ENCODE measurements at places on chromosomes 3 and 15.

GRCh38 chr3:71924721-71925120 is 139.8 kb upstream of the PROK2 start:
- DNase-seq = no peak

GRCh38 chr3:184450547-184450946 is 70.7 kb downstream of the CHRD start:
- no peak for DNase-seq

DNA sequence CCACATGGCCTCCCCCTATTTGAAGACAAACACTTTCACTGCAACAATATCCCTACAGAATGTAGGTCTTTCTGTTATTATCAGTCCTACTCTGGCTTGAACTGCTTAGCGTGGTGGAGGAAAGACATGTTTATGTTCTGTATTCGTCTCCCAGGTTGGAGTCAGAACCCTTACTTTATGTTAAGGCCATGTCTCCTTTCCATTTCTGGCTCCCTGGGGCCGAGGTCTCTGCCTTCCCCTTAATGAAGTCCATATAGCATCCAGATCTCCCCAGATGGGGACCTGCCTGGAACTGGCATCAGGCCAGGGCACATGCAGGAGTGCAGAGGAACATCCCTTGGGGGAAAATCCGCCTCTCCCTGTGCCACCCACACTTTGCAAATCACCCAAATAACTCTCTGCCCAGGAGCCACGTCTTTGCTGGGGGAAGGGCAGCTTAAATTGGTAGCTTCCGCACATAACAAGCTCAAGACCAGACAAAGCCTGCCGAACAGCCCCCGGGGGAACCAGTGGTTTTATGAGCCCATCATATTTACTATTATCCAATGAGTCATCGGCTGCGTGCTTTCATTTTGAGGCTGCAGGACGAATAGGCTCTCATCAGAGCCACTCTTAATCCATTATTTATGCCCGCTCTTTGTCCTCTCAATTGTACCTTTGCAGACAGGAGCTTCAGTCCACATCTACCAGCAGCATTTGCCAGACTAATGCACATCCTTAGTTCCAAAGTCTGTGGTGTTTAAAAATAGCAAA is 237.0 kb downstream of the UACA start:
- DNase-seq = peak; percentile 90

- no peak for DNase-seq
Measured at GRCh38 chr15:64560998-64561397, 100.6 kb downstream of the ZNF609 start.

- DNase-seq = peak; percentile 6
Measured at GRCh38 chr15:85870216-85871014, 75.7 kb upstream of the KLHL25 start.

- peak; percentile 93 for DNase-seq
Measured at GRCh38 chr3:49351521-49352011, 6.6 kb downstream of the GPX1 start.

GRCh38 chr15:80822256-80822655 is 43.1 kb downstream of the CEMIP start:
- DNase-seq = no peak

GRCh38 chr3:189677667-189678066 is 46.5 kb downstream of the TP63 start:
- peak; percentile 24 for DNase-seq

DNA sequence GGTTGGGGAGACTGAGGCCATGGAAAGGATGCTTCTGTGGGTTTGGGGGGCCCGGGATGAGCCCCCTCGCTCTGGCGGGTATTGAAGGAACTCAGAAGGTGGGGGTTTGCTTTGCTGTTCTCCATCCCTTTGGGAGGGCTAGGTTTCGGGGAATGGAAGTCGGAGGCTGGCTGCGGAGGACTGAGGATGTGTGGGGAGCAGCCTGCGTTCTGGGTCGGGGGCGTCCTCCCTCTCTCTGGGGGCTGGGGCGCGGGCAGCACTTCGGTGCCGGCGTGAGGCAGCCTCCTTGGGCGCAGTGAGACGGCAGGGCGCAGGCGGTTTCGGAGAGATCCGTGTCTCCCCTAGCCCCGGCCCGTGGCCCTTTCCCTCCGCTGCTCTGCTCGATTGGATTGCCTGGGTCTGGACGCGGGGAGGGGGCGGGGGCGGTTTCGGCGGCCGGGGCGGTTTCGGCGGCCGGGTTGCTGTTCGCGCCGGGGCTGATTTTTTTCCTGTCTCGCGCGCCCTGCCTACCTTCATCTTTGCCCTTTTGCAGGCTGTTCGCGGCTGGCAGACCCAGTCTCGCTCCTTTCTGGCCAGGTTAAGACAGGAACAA is 1.4 kb downstream of the PTPRG start:
- DNase-seq = peak; percentile 54

- peak; percentile 67 for DNase-seq
Measured at GRCh38 chr3:162217647-162218046, 721.0 kb downstream of the OTOL1 start.

DNA sequence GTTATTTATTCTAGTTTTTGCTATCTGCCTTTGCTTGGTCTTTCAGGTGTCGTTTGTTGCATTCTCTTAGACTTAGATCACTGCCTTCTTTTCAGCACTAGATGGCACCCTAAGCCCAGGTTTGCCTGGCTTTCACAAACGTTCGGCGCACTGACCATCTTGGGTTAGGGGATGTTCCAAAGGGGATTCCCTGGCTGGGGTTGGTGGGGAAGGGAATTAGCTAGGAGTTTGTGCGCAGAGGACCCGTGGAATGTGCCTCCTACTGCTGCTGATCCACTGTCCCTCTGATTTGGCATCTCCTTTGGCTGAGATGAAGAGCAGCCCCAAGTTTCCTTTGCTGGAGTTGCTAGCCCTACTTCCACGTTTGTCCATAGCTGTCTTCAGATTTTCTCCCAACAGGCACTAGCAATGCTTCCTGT is 33.9 kb downstream of the PFN2 start:
- DNase-seq = peak; percentile 71

GRCh38 chr3:140316868-140317400 is 360.9 kb upstream of the TRIM42 start:
- DNase-seq = no peak

GRCh38 chr3:61887206-61887605 is 325.8 kb downstream of the PTPRG start:
- DNase-seq = no peak

All from EH (cell line).